ENCODE measurements at places on chromosomes 1 and 21.

- DNase-seq: no peak
Measured at GRCh38 chr1:114756009-114756892, 1.5 kb downstream of the CSDE1 start.

DNA sequence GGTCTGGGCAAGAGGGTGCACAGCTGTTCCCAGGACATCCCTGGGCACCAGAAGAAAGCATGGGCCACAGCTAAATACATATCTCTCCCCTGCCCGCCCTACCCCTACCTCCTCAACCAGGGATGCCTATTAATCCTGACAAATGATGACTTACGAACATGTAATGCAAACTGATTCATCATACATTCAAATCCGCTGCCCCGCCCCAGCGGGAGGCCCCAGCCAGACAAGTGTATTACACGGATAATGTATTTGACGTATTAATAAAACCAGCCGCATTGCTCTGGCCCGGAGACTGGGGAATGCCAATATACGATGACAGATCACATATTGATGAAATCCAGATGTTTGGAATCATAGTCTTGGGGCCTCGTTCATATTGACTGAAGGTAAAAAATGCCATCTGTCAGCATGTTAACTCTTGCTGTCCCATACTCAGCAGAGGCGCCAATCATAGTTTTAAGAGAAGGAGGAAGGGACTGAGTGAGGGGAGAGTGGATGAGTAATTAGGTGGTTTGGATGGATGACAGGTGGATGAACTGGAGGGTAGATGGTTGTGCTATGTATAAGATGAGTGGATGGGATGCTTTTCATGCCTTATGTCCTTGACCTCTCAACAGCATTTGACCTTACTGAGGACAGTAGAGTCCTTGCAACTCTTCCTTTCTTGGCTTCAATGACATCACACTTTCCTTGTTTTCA is 68.2 kb downstream of the TMEM53 start:
- DNase-seq: no peak

DNA sequence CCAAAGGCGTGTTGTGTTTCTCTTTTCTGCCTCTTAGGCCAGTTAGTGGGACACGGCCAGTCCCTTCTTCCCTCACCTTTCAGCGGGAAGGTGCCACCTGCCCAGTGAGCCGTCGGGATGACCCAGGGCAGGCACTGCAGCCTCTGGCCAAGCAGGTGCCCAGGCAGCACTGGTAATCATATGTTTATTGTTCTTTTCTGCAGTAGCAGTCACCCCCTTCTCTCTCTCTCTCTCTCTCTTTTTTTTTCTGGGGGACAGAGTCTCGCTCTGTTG is 38.2 kb downstream of the CRYAA start:
- DNase-seq: no peak

DNA sequence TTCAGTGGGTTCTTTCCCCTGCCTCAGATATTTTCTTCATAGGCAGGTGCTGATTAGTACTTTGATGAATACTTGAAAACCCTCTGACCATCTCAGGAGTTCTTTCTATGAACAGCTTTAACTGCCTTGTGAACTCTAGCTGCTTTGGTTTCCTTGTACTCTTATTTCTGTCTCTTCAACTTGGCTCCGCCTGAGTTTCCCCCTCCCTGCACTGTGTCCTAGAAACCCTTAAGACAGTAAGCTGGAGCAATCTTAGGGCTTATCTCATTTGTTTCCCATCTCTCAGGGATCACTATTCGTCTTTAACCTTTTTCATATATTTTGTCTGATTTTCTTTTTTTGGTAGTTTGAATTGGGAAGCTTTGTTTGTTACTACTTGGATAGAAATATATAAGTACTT is 99.1 kb downstream of the PKN2 start:
- DNase-seq: no peak

DNA sequence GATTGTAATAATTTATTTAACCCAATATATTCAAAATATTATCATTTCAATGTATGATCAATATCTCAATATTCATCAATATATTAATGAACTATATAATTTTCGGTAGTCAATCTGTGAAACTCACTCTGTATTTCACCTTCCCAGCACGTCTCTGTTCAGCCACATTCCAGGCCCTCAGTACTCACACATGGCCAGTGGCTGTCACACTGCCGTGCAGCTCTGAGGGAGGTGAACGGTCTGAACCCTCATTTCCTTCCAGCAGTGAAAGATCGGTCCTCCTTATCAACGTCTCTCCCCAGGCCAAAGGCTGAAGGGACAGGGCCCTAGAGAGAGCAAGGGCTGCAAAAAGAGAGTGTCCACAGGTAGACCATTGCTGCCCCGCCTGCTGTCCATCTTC is 39.5 kb upstream of the ZNF124 start:
- no peak for DNase-seq

- no peak for DNase-seq
Measured at GRCh38 chr1:112723511-112723839, 8.3 kb upstream of the PPM1J start.

DNA sequence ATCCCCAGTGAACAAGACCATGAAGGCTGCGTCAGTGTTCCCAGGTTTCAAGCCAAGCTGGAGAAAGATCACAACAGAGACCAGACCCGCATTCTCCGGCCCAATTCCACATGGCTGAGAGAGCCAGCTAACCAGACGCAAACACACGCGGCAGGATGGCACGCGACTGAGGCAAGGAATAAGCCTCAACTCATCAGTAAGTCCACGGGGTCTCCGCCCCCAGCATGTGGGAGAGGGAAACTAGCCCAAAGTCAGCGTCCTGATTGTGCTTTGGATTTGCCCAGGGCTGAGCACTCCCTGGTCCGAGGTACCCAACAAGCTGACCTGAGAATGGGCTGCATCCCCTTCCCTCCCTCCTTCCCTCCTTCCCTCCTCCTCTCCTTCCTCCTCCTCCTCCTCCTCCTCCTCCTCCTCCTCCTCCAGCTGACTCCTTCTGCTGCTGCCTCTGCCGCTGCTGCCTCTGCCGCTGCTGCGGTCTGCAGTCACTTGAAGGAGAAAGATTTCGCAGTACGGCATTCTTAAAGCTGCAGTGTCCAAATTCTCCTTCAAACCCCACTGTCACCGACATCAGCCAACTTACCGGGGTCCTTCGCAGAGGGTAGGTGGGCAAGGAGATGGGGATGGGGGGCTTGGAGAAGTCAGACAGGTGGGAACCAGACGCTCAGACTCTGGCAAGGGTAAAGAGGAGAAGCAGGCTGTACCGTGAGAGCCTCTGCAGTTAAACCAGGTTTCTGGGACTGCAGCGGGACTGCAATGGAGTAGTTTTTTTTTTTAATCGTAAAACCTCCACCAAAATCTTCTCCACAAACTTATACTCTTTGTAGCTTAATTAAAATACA is 33.0 kb upstream of the H6PD start:
- no peak for DNase-seq
